ENCODE measurements at places on chromosomes 3 and 15.

DNA sequence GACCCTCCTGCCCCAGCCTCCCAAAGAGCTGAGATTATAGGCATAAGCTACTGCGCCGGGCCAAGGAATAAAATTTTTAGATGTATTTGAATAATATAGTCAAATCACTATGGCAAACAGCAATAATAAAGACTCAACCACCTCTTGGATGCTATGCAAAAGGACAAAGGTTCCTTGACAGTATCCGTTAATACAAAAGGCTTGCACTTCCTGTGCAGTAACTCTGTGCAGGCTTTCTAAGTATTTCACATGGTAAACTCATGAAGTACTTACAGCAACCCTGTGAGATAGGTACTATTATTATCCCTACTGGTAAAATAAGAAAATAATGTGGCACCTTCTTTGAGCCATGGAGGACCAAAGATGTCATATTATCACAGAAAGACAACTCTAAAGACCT, 86.8 kb downstream of the SHQ1 start:
- no peak for DNase-seq

DNA sequence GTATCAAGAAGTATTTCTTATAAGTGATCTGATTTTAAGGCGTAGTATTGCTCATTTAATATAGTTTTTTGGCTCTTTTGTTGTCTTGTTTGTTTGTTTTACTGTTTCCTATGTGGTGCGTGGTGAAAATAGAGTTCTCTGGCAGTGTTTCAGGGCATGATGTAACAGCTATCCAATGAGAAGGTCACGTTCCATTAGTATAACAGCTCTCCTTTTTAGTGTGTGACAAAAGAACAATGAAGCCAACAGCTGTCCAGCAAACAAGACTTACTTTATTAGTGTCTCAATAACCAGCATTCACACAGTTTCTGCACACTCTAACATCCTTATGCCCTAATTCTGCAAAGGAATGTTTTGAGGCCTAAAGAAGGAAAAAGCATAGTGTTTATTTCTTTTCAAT, 127.9 kb downstream of the SLC25A26 start:
- DNase-seq, result no peak

DNA sequence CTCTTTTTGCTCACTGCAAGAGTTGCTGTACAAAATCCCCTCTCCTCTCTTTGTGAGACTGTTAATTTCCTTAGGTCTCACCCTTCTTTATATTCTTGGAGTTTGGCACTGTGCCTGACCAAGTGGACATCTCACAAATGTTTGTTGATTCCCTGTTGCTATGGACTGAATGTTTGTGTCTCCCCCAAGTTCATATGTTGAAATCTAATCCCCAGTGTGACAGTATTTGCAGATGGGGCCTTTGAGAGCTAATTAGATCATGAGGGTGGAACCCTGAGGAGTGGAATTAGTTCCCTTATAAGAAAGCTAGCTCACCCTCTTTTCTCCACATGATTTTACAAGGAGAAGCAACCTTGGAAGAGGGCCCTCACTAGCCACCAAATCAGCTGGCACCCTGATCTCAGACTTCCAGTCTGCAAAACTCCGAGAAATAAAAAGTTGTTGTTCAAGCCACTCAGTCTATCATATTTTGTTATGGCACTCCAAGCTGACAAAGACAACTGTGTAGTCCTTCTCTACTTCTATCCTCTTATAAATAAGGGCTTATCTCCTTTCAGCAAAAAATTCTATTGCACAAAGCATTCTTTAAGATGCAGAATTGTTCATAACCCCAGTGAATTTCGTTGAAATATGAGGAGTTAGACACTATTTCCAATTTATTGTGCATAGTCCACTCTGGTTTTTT, 65.5 kb upstream of the NPHP3 start:
- no peak for DNase-seq

DNA sequence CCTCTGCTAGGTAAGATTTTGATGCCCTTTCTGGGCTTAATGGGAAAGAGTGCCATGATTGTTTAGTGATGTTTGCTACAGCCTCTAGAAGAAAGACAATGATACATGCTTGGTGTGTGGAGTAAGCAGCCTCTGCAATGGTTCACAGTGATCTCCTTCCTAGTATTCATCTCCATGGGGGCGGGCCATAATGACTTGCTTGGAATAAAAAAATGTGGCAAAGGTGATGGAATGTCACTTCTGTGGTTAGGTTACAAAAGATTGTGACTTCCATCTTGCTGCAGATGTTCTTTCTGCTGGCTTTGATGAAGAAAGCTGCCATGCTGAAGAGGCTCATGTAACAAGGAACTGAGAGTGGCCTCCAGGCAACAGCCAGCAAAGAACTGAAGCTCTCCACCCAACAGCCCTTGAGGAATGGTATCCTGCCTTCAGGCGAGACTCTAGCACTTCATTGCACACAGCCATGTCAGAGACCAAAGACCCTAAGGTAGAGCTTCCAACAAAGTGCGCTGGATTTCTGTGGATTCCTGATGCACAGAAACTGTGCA, 139.1 kb upstream of the LRIG1 start:
- no peak for DNase-seq

GRCh38 chr3:113664523-113665094, 31.8 kb downstream of the USF3 start:
- no peak for DNase-seq

DNA sequence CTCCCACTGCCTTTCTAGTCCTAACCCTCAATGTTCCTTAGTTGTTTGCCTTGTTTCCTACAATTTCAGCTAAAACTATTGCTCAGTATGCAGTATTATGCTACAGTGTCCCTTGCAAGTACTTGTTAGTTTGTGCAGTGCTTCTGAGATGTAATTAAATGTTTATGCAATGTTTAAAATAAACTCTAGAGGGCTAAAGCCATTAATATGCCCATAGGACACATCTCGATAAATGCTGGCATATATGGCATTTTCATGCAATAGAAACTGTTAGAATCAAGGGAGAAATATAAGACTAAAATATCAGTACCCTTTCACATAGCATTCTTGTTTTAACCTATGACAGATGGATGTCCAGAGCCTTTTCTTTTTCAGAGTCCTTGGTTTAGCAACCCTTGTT, 59.8 kb upstream of the ACKR4 start:
- no peak for DNase-seq

DNA sequence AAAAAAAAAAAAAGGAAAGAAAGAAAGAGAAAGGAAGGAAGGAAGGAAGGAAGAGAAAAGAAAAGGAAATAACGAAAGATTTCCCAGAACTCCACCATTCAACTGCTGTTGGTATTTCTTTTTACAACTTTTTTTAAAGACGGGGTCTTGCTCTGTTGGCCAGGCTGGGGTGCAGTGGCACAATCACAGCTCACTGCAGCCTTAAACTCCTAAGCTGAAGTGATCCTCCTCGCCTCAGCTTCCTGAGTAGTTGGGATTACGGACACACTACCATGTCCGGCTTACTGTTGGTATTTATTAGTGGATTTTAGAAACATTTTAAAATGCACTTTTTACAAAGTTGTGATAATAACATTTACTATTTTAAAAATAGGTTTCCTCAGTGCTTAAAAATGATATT, 15.0 kb upstream of the USP3 start:
- no peak for DNase-seq

Measured in fibroblast of skin of left biceps (primary cell).